Hypothalamus (tissue), 51 donors: ENCODE measurements at places on chromosomes 11 and 22.

GRCh38 chr11:18105086-18105801 lies 638 bp downstream of the SAAL1 start:
- no peak for DNase-seq

DNA sequence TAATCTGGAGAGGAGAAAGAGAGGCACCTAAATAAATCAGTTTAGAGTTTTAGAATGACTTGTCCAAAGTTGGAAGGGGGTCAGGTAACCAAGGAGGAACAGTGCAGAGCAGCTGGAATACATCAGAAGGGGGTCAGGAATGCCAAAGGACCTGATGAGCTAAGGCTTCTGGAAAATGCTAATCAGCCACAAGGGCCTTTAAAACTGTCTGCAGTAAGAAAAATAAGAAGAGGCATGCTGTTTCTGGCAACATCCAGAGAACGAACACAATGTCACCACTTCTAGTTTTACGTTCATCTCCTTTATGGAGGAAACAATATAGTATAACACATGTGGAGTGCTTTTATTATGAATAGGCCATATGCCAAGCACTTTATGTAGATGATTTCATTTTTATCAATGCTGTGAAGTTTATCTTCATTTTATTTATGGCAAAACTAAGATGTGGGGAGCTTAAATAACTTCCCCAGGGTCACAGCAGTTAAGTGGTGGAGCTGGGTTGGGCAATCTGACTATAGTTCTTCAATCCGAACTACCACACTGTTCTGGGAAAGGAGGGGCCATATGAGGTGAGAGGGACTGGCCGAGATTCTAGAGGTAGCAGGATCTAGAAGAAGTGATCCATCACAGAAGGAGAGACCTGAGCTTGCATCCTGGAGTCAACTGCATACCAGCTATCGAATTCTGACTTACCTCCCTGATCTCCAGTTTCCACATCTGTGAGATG lies 22.6 kb downstream of the ACO2 start:
- no peak for DNase-seq

DNA sequence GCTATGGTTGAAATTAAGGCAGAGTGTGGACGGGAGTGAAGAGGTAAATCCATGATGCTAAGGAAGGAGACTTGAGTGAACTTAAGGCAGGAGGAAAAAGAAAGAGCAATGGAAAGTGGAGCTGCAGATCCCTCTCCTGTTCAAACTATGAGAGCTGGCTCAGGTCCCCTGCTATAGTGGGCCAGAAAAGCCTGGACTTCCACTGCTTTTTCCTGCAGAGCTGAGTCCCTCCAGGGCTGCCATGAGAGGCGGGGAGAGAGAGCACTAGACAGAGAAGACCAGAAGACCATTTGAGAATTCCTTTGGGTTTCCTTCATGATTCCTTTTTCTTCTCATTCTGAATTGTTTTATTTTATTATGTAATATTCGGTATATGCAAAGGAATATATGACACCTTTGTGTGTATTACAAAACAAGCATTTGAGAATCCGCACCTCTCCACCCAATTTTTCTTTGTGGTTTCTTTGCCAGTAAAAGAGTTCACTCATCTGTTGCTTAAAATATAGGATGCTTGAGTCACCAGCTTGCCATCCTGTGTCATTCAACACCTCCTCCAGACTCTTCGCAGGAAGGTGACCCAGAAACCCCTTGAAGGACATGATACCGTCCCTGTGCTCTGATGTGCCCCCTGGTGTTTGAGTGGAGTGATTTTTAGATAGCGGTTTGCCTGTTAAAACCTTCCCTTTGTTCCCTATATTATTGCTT lies 24.4 kb downstream of the SREBF2 start:
- DNase-seq = no peak

DNA sequence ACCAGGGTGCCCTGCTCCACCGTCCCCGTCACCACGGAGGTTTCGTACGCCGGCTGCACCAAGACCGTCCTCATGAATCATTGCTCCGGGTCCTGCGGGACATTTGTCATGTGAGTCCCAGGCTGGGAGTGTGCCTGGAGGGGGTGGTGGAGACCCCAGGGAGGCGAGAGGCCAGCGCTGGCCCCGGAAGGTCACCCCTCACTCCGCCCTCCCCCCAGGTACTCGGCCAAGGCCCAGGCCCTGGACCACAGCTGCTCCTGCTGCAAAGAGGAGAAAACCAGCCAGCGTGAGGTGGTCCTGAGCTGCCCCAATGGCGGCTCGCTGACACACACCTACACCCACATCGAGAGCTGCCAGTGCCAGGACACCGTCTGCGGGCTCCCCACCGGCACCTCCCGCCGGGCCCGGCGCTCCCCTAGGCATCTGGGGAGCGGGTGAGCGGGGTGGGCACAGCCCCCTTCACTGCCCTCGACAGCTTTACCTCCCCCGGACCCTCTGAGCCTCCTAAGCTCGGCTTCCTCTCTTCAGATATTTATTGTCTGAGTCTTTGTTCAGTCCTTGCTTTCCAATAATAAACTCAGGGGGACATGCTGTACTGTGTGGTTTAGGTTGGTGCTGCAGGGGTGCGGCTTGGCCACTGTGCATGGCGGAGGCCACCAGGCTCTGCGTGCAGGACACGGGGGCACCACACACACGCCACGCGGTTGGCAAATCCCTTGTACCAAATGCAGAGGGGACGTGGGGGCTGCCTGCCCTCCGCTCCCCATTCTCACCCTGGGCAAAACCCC lies 35.4 kb downstream of the MUC2 start:
- DNase-seq = no peak

GRCh38 chr22:31055635-31056159 lies 25.4 kb upstream of the SMTN start:
- DNase-seq = peak; percentile 3
